Inflammatory macrophage (primary cell): ENCODE measurements at places on chromosomes 5 and 9.
A peak's percentile ranks its signal among the peaks of the same experiment; 100 is the strongest.

DNA sequence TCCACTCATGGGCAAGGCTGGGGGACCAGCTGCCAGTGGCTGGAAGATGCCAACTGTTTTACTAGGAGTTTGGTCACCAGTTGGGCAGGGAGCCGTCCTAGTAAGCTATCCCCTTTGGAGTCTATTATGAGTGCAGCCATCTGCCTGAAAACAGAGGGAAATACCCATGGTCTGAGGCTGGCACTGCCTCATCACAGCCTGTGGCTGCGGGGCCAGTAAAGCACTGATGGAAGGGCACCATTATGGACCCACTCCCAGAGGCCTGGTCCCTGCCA is 187.2 kb upstream of the PANK3 start:
- DNase-seq, result no peak

- DNase-seq, result no peak
Measured at GRCh38 chr9:78234810-78235209, 1.1 kb upstream of the CEP78 start.

DNA sequence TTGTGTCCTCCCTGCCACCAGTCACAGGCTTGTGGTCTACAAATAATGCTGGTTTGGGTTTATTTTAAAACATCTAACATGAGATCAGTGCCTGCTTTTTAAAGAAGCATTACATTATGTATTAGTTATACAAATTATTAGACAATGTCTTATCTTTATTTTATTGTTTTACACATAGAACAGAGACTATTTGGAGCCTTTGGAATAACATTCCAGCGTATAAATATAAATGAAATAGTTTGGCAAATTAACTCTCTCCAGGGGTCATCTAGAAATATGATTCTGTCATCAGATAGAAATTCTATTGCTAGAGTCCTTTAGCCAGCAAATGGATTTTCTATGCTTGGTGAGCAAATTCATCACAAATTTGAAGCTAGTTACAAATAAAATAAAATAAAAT is 22.4 kb downstream of the MAP1B start:
- no peak for DNase-seq

DNA sequence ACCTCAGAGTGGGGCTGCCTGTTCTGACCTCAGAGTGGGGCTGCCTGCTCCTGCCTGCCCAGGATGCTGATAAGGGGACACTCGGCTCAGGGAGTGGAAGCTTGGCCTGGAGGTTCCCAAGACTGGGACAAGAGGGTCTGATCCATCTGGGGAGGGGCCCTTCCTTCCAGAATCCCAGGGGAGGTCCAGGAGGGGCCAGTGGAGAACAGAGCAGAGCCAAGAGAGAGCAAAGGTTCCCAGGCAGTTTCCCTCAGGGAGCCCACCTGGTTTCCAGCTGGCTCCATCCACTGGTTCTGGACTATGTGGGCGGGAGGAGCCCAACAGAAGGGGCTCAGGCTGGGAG is 49.1 kb upstream of the RNU6ATAC start:
- no peak for DNase-seq

DNA sequence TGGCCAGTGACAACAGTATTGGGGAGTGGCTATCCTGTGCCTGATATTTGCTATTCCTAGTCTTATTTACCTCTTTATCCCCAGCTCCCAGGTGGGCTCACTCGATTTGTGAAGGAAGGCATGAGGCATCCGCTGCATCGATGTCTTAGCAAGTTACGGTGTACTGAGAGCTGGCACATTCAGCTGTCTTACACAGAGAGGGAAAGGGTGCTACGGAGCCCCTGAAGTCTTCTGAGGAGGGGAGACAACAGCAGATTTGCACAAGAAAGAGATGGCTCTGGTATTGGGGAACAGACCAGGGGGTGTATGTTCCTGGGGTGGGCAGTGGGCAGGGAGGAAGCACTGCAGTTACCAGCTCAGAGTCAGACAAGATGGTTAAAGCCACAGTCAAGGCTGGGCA is 172.6 kb downstream of the FGF18 start:
- DNase-seq, result no peak

DNA sequence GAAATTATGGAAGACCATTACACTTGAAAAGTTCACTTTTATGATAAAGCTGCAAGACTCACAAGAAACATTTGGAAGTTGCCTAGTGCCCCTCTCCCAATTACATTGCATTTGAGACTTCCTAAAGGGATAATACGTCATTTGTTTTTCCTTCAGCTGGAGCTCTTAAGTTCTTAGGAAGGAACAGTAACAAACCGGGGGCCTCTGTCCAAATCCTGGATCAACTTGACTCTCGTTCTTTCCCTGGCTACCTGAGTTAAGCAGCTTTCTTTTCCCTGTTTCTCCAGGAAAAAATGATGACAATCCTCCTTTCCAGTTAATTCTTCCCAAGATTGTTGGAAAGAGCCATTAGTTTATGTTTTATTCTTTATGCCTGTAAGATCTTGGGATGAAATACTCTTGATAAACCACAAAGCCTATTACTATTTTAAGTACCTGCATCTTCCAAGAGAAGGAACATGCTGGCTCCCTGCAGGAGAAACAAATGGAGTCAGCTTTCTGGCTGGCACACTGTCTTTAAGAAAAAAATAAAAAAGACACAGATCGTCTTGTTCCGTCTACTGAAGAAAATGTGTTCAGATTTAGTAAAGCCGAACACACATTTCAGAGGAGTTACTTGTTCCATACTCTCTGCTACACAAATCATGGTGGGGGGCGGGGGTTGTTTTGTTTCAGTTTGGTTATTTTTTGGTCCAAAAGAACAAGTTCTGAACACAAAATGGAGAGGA is 297.9 kb downstream of the EFNA5 start:
- no peak for DNase-seq

DNA sequence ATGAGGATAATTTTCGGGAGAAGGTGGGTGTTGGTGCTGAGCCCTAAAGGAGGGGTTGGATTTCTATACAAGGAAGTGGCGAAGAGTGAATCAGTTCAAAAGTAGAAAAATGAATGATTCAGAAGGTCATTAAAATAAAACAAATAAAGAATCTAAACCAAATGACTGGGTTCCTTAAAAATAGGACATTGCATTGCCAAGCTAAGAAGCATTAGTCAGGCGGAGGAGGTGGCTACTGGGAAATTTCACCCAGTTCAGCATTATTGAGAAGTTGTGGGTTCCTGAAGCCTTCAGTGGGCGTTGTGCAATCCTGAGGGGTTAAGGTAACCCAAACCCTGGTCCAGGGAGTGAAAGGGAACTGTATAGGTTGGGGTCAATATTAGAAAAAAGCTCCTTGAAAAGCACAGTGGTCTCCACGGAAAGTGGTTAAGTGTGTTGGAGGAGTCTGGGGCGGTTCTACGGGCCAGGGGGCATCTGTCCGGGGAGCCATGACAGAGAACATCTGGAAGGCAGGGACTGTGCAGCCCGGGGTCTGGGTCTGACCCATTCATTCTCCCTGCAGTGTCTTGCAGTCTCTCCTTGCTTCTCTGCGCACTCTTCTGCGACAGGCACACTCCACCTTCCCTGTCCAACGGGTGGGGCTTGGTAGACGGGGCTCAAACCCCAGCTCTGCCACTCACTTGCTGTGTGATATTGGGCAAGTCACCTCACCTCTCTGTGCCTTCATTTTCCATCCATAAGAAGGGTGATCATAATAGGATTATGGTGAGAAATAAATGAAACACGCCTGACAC is 27.6 kb upstream of the DUSP1 start:
- DNase-seq, result peak; percentile 95

DNA sequence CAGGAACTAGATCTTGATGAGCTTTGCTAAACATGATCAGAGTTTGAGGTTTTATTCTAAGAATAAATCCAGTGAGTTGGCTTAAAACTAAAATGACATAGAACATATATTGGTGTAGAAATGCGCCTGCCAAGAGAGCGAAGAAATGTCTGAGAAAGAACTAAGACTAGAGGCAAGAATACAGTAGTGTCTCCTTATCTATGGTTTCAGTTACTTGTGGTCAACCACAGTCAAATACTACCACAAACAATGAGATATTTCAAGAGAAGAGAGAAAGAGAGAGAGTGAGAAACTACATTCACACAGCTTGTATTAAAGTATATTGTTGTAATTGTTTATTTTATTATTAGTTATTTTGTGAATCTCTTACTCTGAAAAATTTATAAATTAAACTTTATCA is 254.4 kb upstream of the CDH10 start:
- DNase-seq, result no peak
